ENCODE measurements at places on chromosomes 16 and 17.

DNA sequence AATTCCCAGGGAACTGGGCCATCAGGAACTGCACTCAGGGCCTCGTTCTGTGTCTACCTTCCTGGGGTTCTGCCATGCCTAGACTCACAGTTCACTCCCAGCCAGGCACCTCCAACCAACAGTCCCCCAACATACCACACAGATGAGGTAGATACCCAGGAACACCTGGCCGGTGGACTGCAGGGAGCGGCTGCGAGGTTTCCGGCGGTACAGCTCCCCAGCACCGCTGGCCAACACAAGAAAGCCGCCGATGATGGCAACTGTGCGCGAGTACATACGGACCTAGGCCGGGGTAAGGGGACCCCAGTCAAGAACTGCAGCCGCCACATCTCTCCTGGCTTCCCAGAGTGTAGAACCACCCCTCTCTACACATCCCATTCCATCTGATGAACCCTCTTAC, 1.9 kb downstream of the TMEM101 start:
- DNase-seq, result no peak

- DNase-seq, result no peak
Measured at GRCh38 chr17:74196541-74197317, 6.7 kb upstream of the RPL38 start.

DNA sequence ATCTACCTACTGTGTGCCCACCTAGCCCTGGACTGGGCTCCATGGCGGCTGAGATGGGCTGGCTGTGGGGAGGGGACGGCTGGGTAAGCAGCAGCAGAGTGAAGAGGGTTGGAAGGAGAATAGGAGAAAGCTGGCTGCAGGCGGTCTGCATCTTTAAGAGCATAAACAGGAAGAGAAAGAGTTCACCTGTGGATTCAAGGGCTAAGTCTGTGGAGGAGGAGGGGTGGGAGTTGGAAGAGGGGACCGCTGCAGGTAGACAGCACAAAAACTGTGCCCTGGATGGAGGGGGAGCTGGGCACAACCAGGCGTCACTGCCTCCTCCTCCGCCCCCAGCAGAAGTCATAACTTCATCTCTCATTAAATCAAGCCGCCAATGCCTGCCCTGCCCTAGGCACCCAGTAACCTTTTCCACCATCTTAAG, 677 bp downstream of the SLC13A2 start:
- no peak for DNase-seq

DNA sequence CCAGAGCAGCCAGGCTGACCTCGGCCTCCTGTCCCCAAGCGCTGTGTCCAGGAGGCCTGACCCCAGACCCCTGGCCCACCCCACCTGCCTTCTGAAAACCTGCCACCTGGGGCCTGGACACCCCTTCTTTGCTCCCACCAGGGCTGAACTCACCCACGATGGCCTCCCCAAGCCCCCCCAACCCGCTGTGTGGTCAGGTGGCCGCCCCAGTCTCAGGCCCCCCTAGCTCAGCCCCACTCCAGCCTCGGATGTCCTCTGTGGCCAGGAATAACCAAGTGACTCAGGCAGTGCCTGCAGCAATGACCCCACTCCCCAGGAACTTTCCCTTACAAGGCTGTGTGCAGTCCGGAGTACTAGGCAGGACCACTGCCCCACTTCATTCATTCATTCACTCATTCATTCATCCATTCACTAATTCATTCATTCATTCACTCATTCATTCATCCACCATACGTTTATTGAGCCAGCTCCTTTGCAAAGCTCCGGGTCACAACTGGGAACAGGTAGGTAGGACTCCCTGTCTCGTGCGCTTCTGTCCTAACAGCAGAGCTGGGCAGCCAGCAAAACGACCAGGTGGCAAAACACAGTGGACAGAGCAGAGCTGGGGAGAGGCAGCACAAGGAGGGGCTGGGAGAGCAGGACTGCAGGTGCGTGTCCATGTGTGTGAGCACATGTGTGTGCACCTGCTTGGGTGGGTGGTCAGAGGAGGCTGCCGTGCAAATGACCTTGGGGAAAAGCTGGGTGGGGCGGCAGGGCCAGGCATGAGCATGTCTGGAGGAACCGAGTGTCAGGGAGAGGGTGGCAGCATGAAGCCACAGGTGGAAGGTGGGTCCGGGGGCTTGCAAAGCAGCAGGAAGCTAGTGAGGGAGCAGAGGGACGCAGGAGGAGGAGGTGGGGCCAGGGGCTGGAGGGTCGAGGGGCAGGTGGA, 75.8 kb upstream of the CBX4 start:
- DNase-seq, result no peak

DNA sequence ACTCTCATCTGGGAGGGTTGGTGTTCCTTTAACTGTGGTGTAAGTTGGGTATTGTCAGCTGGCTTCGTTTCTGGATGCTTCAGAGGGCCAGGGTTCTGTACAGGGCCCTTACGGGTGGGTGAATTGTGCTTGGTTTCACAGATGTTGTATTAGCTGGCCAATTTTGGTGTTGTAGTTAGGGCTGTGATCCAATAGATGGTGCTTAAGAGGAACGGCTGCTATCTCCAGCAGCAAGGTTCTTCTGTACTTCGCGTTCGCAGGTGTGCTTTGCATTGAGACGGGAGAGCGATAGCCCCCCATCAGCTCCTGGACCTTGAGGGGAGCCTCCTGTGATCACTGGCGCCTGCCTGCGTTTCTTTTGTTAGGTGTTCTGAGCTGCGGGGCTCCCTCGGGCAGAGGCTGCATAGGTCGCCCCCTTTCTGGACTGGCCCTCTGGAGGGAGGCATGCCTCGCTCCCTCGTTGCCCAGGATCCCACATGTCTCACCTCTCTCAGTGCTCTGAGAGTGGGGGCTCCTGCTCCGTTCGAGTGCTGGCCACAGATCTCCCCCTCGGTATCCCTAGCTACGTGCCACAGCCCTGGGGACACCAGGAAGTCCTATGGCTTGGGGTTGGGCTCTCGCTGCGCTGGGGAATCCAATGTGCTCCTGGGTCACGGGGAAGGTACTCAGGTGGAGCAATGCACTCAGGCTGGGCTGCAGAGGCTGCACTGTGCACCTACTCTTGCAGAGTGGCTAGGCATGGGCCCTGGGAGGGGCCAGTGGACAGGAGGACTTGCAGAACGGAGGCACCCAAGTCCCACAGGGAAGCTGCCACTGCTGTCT, 837 bp upstream of the PRDM7 start:
- DNase-seq, result peak; percentile 74

DNA sequence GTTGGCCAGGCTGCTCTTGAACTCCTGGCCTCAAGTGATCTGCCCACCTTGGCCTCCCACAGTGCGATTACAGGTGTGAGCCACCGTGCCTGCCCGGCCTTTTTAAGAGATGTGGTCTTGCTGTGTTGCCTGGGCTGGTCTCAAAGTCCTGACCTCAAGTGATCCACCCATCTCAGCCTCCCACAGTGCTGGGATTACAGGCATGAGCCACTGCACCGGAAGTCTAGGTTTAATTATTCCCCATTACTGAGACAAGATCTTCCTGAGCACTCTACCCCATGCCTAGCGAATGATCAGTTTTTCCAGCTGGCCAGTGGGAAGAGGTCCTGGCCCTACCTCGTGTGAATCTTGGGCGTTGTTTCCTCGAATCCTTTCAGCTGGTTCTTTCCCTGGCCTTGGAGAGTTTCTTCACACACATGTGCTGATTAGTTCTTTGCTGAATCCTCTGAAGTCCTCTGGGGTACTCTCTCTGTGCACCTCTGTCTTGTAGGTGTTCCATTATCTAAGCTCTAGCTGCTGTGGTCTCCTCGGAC, 18.9 kb downstream of the C16orf54 start:
- no peak for DNase-seq

GRCh38 chr17:8855477-8856204, 11.8 kb downstream of the PIK3R6 start:
- DNase-seq, result no peak

- DNase-seq, result no peak
Measured at GRCh38 chr17:76598004-76598439, 12.4 kb upstream of the ST6GALNAC2 start.

DNA sequence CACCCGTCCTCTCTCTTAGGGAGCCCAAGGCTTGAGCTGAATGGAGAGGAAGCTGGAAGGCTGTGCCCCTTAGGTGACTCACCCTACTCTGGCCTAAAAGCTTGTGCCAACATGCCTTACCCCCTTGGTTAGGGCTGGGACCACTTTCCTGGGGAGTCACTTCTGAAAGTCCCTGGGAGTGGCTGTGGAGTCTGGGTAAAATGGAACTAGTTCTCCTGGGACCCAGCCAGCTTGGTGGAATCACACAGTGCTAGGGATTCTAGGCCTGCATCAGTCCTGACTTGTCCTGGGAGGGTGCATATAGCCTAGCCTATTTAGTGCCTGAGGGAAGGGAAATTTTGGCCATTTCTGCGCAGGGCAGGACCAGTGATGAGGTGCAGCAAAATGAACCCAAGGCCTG, 10.5 kb downstream of the MMP28 start:
- DNase-seq, result no peak

GRCh38 chr17:1730326-1731193, 6.1 kb downstream of the WDR81 start:
- DNase-seq, result peak; percentile 84

DNA sequence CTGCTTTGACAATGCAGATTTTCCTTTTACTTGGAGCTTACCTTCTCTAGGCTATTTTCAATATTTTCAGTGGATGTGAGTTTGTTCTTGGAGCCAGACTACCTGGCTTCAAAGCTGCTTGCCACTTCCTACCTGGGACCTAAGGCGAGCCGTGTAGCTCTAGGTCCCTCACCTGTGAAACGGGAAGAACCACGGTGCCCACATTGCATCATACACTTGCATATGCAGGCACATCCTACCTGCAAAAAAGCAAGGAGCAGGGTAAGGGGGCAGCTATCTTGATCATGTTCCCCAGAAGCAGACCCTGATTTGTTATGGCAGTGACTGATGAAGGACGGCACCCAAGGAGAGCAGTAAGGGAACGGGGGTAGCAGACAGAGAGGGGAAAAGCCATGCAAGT, 27.0 kb upstream of the MPRIP start:
- DNase-seq, result no peak

- no peak for DNase-seq
Measured at GRCh38 chr17:45338996-45339535, 22.2 kb upstream of the MAP3K14 start.

DNA sequence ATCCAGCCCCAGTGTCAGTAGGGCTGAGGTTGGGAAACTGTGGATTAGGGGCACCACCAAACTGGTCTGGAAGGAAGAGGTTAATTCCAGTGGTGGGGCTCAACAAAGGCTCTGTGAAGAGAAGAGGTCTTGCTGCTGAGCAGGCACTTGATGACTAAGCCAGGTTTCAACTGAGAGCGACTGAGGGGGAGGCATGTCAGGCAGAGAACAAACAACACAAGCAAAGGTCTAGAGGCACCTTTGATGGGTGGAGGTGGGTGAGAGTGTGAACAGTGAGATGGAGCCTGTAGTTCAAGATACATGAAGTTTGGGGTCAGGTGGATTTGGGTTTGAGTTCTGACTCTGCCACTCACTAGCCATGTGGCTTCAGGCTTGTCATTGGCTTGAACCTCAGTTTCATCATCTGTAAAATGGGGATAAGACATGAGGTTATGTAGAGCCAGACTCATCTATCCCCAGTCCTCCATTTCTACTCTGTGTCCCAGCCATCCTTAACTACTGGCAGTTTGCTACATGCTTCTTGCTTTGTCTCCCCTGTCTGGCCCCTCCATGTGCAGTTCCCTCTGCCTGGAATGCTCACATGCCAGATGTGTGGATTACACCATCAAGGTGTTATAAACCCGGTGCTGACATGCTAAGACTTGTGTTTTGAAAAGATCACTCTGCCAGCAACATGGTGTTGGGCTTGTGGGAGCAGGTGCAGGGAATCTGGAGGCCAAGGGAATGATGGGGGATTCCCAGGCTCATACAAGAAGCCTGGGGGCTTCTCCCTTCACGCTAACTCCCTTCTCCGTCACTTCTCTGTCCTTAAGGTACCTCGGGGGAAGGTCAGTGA, 3.0 kb upstream of the RMI2 start:
- DNase-seq, result no peak

- peak; percentile 41 for DNase-seq
Measured at GRCh38 chr17:58402047-58402446, 15.3 kb downstream of the RNF43 start.

DNA sequence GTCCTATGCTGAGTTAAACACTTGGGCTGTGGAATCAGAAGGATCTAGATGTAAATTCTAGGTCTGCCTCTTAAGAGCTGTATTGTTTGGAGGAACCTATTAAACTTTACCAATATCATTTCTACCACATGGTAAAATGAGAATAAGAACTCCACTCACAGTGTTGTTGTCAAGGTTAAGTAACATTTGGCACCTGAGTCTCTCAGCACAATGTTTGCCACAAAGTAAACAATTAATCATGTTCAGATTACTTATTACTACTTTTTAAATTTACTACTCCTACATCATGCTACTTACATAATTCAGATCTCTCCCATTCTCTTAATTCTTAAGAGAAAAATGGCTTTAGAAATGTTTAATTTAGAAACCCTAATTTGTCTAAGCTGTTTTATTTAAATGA, 305.9 kb downstream of the CA10 start:
- no peak for DNase-seq

GRCh38 chr16:4067262-4068001, 48.8 kb downstream of the ADCY9 start:
- DNase-seq, result no peak

- no peak for DNase-seq
Measured at GRCh38 chr16:77849646-77850258, 61.4 kb downstream of the VAT1L start.

- peak; percentile 87 for DNase-seq
Measured at GRCh38 chr17:82866590-82867191, 26.9 kb upstream of the ZNF750 start.

DNA sequence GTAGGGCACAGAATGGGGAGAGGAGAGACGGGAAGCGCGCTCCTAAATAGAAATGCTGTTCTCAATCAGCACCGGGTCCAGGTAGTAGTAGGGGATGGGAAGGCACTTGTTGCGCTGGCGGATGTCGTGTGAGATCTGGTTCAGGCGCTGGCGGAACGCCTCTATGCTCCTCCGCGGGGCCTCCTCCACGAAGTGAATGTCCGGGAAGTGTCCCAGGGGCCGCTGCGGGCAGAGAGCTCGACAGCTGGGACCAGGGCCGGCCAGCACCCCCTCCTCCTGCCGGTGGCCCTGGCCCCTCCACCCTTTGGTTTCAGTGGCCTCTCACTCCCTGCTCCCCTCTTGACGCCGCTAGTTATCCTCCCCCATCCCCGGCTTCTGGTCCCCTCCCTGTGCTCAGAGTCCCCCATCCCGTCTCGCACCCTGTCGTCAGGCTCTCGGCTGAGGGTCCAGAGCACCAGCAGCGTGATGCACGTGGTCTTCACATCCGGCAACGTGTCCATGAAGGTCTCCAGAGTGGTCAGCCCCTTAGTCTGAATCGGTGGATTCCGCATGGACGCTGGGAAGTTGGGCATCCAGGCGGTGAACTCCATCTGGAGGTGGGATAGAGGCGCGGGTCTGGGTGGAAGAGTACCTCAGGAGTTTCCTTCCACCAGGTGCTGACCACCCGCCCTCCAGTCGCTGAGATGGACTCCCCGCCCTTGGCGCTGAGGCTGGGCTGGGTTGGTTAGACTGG, 14.6 kb downstream of the ALOX12B start:
- no peak for DNase-seq

Data from choroid plexus epithelial cell (primary cell).